Tongue (tissue), 3 donors: ENCODE measurements at places on chromosomes 6 and 20.

- peak; percentile 19 for DNase-seq
These were observed 287.3 kb downstream of the ZNF217 start for GRCh38 chr20:53306192-53306805.

DNA sequence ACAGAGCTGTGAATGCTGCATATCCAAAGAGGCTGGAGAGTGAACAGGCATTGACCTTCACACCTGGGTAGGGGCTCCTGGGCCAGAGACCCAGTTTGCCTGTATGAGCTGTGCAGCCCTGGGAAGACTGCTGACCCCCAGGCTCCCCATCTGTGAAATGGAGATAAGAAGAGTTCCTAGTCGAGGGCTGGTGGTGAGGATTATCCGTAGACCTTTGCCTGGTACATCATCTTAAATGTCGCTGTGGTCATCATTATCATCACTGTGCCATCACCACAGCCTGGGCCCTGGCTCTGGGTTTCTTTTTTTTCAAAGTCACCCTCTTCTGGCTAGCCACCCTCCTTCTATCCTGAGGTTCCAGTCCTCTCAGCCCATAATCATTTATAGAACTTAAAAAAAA is 12.0 kb downstream of the AGPAT4 start:
- no peak for DNase-seq

GRCh38 chr6:31040801-31041200 is 30.5 kb downstream of the MUC22 start:
- no peak for DNase-seq

GRCh38 chr6:31383149-31383548 is 20.2 kb upstream of the MICA start:
- DNase-seq = no peak

DNA sequence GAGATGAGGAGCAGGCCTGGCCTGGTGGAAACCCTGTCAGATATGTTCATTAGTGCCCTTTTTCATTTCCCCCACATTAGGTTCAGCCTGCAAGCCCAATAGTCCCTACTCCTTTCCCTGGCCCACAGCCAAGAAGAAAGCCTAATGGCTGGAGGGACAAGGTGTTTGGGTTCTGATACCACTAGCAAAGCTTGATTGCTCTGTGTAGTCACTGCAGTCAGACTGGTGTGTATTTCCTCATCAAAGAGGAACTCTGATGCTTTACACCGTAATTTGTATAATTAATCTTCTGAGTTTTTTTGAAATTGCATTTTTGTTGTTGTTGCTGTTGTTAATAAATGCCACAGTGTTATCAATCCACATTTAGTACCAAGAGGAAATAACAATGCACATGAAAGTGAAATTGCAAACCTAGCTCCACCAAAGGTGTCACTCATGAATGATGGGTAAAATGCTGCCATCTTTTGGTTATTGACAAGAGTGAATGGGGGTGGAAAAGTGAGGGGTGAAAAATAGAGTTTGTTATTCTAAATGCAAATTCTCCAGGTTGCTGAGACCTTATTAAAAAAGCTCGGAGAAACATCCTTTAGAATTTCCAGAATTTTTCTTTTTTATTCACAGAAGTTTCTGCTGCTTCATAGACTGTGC is 320.2 kb upstream of the POU3F2 start:
- no peak for DNase-seq

GRCh38 chr6:149318581-149319286 is 1.2 kb downstream of the TAB2 start:
- DNase-seq = peak; percentile 40

DNA sequence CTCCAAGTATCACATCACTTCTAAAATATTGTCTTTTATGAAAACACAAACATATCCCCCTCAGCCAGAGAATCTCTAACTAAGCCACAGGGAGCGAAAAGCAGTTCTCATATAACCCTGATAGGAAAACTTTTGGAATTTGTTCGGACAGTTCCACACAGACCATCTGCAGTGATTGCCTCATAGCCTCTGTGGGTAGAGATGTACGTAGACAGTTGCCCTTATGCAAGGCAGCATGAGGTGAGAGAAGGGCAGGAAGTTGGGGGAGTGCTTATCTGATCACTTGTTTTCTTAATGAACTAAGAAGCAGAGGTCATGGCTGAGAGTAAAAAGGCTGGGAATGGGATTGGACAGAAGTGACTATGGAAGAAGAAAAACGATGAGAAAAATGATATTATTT is 39.6 kb downstream of the SLC23A2 start:
- no peak for DNase-seq

GRCh38 chr6:98909236-98909635 is 38.5 kb downstream of the FBXL4 start:
- DNase-seq = no peak

DNA sequence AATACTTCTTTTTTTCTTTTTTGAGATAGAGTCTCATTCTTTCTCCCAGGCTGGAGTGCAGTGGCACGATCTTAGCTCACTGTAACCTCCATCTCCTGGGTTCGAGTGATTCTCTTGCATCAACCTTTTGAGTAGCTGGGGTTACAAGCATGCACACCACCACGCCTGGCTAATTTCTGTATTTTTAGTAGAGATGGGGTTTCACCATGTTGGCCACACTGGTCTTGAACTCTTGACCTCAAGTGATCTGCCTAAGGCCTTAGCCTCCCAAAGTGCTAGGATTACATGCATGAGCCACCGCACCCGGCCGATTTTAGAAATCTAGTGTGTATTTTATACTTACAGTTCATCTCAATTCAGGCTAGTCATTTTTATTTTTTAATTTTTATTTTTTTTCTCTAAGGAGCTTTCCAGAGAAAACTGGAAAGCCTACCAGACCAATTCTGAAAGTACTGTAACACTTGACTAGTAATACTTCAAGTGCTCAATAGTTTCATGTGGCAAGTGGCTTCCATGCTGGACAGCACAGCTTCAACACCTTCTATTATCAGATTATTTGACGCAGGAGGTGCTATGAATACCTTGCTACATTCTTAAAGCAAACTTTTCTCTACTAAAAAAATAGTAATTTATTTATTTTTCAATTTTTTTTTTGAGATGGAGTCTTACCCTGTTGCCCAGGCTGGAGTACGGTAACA is 25.0 kb downstream of the POLR1C start:
- no peak for DNase-seq

DNA sequence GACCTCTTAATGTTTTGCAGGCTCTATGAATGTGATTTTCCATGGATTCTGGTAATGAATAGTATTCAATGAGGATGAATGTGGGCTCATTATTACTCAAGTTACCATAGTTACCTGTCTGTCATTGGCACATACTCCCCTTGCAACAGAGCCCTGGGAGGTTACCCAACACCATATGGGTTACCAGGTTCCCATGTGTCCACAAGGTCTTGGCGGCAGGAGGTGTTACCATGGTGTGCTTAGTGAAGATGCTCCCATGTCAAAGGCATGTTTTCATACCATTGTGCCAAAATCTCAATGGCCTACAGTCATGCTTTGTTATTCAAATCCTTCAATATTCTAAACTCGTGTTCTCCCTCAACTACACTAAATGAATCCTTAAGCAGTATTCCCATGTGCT is 232.5 kb downstream of the HDGFL1 start:
- no peak for DNase-seq

- no peak for DNase-seq
These were observed 234.2 kb downstream of the HACE1 start for GRCh38 chr6:104625536-104625935.

DNA sequence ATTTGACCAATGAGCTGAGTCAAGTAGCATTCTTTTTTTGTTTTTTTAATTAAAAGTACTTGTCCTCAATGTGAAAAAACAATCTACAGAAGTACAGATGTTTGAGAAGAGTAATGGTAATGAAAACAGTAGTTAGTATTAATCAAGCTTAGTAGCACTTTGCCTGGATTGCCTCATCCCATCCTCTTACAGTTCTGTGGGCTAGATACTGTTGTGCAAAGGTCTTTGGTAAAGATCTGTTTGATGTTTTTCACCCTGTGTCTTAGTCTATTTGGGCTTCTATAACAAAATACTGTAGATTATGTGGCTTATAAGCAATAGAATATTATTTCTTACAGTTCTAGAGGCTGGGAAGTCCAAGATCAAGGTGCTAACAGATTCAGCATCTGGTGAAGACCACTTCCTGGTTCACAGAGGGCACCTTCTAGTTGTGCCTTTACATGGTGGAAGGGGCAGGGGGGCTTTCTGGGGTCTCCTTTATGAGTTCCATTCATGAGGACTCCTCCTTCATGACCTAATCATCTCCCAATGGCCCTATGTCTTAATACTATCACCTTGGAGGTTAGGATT is 84.3 kb downstream of the SHLD1 start:
- DNase-seq = no peak

DNA sequence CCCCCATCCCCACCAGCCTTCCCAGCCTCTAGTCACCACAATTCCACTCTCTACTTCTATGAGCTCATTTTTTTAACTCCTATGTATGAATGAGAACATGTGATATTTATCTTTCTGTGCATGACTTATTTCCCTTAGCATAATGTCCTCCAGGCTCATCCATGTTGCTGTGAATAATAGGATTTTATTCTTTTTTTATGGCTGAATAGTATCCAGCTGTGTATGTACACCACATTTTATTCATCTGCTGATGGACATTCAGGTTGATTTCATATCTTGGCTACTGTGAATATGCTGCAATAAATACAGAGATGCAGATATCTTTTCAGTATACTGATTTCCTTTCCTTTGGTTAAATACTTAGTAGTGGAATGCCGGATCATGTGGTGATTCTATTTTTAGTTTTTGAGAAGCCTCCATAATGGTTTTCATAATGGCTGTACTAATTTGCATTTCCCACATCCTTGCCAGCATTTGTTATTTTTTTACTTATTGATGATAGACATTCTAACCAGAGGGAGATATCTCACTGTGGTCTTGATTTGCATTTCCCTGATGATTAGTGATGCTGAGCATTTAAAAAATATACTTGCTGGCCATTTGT is 194.9 kb downstream of the PACRG start:
- no peak for DNase-seq

DNA sequence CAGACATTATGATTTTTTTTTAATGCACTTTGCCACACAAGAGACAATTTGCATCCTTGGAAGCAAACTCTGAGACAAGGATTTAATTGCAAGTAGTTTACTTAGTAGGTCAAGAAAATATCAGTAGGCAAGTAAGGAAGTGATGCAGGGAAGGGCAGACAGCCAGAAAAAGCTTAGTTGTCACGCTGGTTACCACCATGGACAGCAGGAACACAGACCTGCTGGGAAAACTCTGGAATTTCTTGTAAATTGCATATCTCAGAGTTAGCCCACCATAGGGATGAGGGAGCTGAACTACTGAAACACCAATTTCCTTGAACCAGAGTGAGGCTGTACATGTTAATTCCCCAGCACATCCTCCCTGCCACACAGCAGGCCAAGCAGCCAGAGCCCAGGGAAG is 92.7 kb downstream of the L3MBTL3 start:
- DNase-seq = no peak

GRCh38 chr6:156949376-156949775 is 172.2 kb downstream of the ARID1B start:
- no peak for DNase-seq

DNA sequence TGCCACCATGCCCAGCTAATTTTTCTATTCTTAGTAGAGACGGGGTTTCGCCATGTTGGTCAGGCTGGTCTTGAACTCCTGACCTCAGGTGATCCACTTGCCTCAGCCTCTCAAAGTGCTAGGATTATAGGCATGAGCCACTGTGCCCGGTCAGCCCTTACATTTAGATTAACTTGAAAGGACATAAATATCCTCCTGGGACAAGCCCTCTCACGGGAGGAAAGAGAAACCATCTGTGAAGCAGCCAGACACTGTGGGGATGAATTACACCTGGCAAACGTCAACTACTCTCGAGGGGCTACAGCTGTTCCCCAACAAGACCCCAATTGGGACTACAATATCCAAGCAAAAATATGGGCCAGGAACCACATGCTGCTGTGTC is 32.7 kb upstream of the SAMHD1 start:
- DNase-seq = peak; percentile 7

GRCh38 chr6:67393356-67393755 is 1241.7 kb upstream of the ADGRB3 start:
- no peak for DNase-seq

- peak; percentile 18 for DNase-seq
These were observed 959.9 kb upstream of the FLRT3 start for GRCh38 chr20:15297059-15297875.

- no peak for DNase-seq
These were observed 13.3 kb downstream of the ETV7 start for GRCh38 chr6:36374194-36374593.

- DNase-seq = no peak
These were observed 145.6 kb downstream of the GRM4 start for GRCh38 chr6:34000281-34000680.

GRCh38 chr6:88651400-88651799 is 312.0 kb downstream of the RNGTT start:
- DNase-seq = no peak

DNA sequence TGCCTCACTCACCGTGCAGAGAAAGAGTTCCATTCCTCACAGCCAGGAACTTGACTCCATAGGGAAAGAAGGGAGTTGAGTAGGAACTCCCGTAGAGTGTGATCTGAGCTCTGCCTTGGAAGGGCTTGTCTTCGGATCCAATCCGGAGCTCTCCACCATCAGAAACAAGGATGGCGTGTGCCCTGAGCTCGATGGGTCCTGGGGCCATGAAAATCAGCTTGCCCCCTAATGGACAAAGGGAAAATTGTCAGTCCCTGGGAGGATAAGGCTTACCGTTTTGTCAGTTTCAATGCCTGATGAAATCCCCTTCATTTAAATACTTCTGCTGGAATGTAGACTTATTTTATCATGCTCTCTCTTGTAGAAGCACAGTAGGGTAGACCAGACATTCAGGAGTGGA is 153.3 kb downstream of the PKHD1 start:
- no peak for DNase-seq

DNA sequence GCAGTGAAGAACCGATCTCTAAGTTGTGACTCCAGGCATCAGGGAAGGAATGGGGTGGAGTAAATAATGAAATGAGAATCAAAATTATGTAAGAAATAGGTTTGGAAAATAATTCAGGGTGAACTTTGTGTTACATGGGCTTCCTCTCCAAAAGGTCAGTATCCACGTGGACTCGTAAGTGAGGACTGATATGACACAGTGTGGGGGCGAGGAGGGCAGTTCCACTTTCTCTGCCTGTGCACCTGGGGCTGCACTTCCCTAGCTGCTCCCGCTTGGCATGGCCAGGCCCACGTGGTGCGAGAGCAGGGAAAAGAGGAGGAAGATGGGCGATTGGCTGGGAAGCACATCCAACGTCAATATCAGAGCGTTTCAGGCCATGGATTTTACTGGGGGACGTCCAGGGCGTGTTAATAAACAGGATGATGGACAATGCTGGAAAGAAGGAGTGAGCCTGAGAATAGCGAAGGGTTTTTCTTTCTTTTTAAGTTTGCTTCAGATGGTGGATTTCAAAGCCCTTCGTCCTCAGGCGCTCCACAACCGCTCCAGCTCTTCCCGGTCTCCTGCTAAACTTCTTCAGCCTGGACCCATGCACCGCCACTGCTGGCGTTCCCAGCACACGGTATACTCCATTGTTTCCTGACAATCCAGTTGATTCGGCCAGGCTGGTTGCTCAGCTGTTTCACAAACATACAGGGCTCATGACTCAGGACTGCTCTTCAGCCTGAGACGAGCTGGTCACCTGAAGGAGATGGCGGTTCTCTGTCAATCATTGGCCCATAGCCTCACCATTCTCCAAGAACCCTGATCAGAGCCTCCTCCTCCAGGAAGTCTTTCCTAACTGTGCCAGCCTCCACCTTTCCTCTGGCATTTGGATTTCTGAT is 11.8 kb downstream of the CCR6 start:
- no peak for DNase-seq

GRCh38 chr6:163151212-163151611 is 263.3 kb upstream of the QKI start:
- peak; percentile 17 for DNase-seq
